GM10248 (cell line): ENCODE measurements at places on chromosomes 12 and 14.

- no peak for DNase-seq
Observed at GRCh38 chr12:121209221-121209620, 708 bp upstream of the P2RX4 start.

- DNase-seq: no peak
Observed at GRCh38 chr12:22641353-22642053, 16.5 kb downstream of the ETNK1 start.

GRCh38 chr14:85533861-85534291, 3.9 kb downstream of the FLRT2 start:
- no peak for DNase-seq

DNA sequence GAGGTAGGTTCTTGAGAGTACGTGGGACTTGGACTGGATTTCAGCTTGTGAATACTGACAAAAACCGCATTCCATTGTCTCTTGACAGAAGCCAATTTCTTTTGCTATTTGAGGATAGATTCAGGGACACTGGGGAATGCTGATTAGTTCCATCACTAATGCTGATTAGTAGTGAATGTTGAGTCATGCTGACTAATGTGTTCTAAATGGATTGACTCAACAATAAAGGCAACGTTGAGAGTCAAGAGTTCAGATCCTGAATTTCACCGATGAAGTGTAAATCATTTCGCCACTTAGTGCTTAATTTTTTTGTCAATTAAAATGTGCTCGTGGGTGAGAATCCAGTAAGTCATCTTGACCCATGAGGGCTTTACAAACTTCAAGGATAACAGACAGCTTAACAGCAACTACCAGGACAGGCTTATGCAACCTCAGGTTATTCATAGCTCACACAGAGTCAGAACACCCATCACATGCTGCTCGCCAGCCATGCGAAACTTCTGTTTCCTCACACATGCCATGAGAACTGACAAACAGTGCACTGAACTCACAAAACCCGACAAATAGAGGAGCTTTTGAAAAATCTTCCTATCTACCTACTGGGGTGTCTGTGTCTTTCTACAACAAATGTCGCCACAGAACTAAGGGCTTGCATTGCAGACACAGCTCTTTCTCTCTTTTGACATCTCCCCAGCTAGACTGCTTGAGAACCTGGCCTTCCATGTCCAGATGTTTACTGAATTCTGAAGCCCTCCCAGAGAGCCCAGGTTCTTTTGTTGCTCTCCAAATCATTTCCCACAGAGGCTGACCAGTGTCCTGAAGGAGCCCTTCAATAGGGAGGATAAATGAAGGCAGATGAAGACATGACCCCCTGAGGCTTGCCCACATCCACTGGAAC, 316.4 kb downstream of the ZFP36L1 start:
- peak; percentile 54 for DNase-seq

- DNase-seq: no peak
Observed at GRCh38 chr12:33529810-33530209, 90.2 kb upstream of the SYT10 start.

DNA sequence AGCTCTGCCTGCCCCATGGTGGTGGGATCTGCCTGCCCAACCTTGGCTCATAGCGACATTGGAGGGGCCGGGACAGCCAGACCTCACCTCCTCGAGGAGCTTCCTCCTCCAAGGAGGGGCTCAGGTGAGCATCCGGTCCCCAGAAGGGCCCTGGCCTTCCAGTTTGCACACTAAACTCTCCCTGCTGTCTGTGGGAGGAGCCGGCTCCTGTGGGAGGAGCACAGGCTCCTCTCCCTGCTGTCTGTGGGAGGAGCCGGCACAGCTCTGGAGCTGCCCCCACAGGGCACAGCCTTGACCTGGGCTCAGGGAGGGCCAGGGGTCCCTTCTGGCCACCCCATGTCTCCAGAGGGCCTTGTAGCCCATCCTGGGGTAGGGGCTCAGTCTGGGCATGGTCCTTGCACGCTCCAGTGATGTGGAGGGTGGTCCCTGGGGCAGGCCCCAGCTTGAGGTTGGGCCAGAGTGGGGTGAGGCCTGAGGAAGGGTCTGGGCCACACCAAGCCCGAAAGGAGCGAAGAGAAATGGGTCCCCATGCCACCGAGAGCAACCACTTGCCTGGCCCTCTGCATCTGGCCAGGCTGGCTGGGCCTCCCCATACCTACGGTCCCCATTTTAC, 147.5 kb upstream of the C14orf180 start:
- peak; percentile 17 for DNase-seq

- no peak for DNase-seq
Observed at GRCh38 chr12:98587084-98587483, 6.4 kb upstream of the SLC25A3 start.

- DNase-seq: no peak
Observed at GRCh38 chr14:83342590-83342989, 1808.9 kb upstream of the SEL1L start.

- DNase-seq: no peak
Observed at GRCh38 chr12:100721169-100721568, 73.4 kb upstream of the ANO4 start.

- DNase-seq: no peak
Observed at GRCh38 chr12:2259369-2259768, 206.6 kb downstream of the CACNA1C start.

DNA sequence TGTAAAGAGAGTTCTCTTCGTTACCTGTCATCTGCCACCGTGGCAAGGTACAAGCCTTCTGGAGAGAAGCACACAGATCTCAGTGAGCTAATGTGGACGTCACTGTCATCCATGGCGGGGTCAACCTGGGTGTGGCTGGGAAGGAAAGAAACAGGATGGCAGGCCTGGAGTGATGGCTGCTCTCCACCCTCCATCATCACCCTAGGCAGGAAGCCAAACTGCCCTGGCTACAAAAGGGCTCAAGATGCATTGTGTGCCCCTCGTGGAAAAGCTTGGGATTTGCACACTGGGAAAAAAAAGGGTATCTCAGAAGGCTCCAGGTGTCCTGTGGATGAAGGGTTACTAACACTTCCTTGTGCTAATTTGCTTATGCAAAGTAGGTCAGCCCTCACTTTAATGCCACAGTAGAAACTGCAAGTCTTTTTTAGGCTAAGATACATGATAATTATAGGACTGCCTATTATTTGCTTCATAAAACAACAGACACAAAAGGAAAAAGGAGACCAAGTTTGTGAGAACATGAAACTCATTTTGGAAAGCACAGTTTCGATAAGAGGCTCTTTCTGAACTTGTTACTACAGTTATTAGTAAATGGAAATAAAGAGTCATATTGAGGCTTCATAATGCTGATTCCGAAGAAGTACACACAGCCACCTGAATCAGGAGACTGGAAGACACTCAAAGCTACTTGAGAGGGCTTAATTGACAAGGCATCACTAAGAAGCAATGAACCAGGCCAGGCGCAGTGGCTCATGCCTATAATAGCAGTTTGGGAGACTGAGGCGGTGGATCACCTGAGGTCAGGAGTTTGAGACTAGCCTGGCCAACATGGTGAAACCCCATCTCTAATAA, 18.9 kb downstream of the RFC5 start:
- peak; percentile 67 for DNase-seq

- no peak for DNase-seq
Observed at GRCh38 chr12:28899951-28900350, 249.1 kb upstream of the FAR2 start.

- DNase-seq: no peak
Observed at GRCh38 chr12:81146228-81147225, 68.6 kb downstream of the ACSS3 start.

GRCh38 chr14:73814153-73814552, 37.5 kb upstream of the PTGR2 start:
- DNase-seq: no peak

GRCh38 chr12:50488801-50489200, 16.0 kb upstream of the DIP2B start:
- DNase-seq: no peak

GRCh38 chr12:91406920-91407341, 224.3 kb upstream of the DCN start:
- DNase-seq: peak; percentile 8

- no peak for DNase-seq
Observed at GRCh38 chr14:42323426-42323825, 716.8 kb downstream of the LRFN5 start.

DNA sequence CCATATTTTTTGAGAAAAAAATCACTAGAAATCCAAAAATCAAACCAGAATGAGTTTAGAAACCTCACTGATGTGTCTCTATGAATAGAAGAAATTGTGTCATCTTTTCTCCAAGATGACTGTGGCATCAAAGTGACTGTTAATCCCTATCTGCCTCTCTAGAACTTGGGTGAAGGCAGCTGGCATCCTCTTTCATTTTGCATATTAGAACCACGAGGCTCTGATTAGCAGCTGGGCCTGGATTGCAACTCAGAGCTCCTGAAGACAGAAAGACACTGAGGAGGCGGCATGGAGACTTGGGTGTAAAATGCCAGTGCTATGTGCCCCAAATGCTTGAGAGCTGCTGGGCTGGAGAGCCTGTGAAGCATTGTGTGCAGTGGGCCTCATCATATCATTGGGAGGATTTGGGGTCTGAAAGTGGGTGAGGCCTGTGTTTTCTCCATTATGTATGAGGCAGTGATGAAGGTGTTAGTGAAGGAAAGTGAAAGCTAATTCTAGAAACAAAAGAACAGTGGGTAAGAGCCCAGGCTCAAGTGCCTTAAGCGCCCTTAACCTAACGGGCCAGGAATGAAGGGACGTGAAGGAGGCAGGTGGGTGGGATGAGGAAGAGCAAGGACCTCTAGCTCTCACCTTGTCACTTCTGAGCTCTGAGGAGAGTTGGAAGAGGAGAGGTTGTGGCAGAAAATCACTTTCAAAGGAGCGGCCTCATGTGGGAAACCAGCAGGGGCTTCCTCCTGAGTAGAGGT, 26.2 kb downstream of the NKX2-8 start:
- no peak for DNase-seq

GRCh38 chr12:95380997-95381786, 92.8 kb upstream of the METAP2 start:
- no peak for DNase-seq

- no peak for DNase-seq
Observed at GRCh38 chr14:48725051-48725734, 861.0 kb downstream of the RPS29 start.

DNA sequence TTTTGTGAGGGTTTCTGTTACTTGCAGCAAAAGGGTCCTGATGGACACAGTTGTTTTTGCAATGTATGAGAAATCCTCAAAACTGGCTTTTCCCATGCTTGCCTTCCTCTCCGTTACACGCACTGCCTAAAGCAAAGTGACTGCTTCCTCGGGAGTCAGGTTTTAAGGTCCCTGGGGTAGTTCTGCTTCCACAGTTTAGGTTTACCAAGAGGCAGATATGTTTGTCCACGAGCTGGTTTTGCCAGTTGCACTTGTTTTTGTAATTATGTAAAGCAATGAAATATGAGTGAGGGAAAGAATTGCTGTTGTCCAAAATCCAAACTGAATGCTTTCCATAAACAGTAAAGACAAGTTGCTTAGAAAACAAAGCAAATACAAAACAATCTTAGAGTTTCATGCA, 290.7 kb upstream of the AMIGO2 start:
- no peak for DNase-seq

- no peak for DNase-seq
Observed at GRCh38 chr14:100165376-100165775, 5.9 kb upstream of the DEGS2 start.

- peak; percentile 74 for DNase-seq
Observed at GRCh38 chr12:45991284-45992249, 1.2 kb upstream of the SCAF11 start.

DNA sequence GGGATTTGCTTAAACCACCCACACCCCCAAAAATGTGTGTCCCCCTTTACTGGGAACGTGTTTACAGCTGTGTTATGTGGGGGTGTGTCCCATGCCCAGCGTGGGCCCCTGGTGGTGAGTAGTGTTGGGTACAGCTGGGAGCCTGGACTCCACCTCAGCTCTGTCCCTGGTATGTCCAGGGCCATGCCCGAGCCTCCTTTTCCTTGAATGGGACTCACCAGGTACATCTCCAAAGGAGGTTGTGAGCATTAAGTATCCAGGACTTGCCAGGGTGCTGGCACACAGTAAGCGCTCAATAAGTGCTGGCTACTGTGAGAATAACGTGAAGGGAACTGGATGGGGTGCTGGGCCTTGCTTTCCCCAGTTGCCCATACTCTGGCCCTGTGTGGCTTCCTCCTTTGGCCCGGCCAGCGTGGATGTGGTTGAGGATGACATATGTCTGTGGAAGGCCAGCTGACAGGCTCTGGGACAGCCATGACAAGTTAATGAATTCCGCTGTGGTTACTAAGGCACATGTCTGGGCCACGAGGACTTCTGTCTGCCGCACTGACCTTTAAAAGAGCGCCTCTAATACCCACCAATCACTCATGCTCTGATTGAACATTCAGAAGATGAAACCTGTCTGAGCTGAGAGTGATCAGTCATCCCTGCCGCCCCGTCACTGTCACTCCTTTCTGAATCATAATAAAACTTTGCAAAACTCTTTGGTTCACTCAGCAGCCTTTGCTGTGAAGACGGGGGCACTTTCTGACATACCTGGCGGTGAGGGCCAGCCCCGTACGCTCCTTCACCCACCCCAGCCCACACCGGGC, 74.7 kb downstream of the DIO3 start:
- DNase-seq: peak; percentile 22
